ENCODE measurements at places on chromosomes 5 and 9.

- peak; percentile 70 for DNase-seq
Observed at GRCh38 chr5:160685219-160685618, 166.8 kb downstream of the ATP10B start.

- no peak for DNase-seq
Observed at GRCh38 chr5:65903581-65903980, 22.8 kb upstream of the ERBIN start.

GRCh38 chr5:76974785-76975184 is 21.9 kb downstream of the CRHBP start:
- no peak for DNase-seq

DNA sequence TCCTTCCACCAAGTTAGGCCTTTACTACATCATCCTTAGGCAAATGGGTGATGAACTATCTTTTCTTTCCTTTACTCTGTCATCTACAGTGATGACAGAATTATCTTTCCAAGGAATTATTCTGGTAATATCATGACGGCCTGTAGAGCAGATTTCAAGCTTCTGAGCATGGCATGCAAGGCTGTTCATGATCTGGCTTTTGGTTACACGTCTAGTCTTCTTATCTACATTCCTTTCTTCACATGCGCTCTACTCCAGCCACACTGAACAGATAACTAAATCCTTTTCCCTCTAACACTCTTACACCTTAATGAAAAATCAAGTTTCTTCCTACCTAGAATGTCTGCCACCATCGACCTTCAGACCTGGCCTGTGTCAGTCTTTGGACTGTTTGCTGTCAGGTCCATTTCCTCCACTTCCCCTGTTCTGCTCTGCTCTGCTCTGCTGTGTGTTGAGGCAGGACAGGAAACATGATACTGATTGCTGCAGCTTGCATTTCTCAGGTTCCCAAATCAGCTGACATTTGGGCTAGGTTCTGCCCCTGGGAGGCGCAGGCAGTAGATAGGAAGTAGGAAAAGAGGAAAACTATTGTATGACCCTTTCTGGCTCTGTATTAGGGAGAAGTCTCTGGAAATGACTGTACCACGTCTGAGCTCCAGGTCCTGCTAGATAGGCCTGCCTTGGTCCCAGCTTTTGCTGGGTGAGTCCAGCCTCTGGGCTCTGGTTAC is 4.2 kb downstream of the SCGB3A2 start:
- no peak for DNase-seq

DNA sequence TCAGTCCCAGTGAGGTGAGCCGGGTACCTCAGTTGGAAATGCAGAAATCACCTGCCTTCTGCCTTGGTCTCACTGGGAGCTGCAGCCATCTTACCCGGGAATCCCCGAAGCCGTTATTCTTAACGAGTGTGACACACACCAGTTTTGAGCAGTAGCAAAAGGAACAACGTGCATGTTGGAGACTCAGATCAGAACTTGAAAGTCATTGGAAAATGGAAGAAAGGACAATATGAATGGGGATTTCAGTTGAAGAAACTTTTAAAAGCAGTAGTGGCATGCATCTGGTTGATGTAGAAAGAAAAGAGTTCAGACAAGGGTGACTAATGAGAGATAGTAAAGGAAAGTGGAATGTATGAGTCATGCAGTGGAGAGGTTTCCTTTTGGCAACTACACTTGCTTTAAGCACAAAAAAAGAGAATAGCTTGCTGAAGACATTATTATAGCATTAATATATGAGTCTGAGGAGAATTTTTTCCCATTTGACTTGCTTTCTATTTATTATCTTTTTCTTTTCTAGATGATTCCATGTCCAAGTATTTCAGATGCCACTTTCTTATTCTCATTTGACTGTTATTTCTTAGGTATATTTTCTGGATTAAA is 44.4 kb upstream of the ANKDD1B start:
- DNase-seq: no peak

DNA sequence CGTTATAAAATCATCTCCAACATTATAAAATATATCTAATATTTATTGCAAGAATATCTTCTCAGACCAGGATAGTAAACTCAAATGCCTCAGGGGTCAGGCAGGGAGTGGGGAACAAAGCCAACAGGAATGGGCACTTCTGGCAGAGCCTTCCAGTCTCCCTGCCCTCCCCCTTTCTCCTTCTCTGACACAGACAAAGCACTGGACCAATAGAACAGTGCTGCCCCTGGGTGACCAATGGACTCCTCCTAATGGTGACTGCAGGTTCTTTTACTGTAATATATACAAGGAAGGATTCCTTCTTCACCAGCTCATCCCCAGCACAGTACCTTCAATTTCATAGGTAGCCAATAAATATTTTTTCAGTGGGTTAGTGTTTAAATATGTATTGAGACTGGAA is 31.1 kb upstream of the MAMDC2 start:
- peak; percentile 8 for DNase-seq
